ENCODE measurements at places on chromosomes 2 and 18.

GRCh38 chr2:52084759-52085158, 1052.8 kb upstream of the NRXN1 start:
- DNase-seq = no peak

DNA sequence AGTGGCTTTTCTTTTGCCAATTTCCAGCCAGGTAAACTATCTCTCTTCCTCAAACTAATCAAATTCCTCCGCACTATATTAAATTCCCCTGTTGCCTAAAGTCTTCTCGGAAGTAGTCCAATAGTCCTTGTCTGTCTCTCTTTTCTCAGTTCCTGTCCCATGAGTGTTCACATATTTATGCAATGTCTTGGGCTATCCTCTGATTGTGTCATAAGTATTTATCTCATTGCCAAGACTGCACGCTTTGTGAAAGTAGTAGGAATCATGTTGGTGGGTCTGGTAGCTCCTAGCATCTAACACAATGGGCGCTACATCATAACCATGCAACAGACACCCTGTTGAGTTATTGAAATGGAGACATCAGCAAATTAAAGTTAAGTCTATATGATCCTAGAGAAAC, 59.9 kb upstream of the POU3F3 start:
- DNase-seq = no peak

- DNase-seq = no peak
These were observed 307 bp downstream of the CDH2 start for GRCh38 chr18:28176698-28176947.

DNA sequence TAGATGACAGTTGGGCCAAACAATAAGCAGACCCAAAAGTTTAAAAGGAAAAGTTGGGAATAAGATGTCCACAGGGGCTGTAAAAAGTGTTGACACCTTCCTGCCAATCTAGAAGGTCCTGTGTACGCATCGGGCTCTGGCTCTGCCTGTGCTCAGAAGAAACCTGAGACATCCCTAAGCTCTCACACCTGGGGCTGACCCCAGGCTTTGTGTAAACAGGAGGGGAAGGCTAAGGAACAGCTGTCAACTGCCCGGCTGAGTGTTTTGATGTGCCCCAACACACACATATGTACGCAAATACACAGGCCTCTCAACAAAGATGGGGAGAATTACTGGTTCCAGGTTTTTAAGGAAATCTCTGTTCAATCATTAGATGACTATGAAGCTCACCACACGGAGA, 59.5 kb downstream of the TMEM131 start:
- DNase-seq = no peak

DNA sequence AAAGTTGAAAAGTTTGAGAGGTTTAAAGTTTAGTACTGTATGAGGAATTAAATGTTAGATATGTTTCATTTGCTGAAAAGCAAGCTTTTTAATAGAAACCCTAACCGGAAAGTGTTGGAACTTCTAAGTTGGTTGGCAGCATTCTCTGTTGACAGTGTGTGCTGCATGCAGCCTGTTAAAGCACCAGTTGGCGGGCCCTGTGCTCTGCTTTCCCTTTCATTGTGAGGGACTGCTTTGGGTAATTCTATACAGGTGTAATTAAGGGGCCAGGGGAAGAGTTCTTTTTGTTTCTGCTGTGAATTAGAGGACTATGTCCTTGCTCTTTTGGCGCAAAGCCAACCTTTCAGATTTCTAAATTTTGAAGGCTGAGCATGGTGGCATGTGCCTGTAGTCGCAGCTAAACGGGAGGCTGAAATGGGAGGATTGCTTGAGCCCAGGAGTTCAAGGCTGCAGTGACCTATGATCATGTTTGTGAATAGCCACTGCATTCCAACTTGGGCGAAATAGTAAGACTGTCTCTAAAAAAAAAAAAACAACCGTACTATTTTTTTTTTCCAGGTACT, 20.1 kb downstream of the PLEKHB2 start:
- DNase-seq = no peak

DNA sequence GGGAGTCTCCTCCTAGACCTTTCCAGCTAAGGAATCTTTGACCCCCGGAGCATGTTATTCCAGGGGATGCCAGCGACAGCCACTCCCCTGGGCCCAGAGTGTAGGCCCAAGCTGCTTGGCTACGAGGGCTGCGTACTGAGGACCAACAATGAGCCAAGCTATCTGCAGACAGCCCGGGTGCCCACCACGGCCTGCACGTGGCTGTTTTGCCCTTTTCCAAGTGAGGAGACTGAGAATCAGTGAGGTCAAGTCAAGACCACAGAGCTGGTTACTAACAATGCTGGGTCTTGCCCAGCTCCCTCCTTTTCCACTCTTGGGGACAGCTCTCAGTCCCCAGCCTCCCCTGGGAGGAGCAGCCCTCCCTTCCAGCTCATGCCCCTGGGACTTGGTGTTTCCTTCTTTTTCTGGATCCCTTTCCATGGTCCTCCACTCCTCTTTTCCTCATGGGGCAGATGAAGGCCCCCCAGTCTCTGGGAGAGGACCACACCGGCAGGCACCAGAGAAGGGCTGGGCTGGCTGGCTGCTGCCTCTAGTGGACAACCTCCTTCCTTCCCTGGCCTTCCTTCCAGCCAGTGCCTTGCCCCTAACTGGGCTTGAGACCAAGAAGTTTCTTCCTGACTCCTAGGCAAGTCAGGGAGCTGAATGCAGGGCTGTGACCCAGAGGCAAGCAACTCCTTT, 550 bp upstream of the MALL start:
- DNase-seq = no peak

GRCh38 chr2:31239593-31240177, 5.7 kb downstream of the EHD3 start:
- DNase-seq = no peak

- no peak for DNase-seq
These were observed 137.4 kb downstream of the ACOXL start for GRCh38 chr2:110869472-110870446.

DNA sequence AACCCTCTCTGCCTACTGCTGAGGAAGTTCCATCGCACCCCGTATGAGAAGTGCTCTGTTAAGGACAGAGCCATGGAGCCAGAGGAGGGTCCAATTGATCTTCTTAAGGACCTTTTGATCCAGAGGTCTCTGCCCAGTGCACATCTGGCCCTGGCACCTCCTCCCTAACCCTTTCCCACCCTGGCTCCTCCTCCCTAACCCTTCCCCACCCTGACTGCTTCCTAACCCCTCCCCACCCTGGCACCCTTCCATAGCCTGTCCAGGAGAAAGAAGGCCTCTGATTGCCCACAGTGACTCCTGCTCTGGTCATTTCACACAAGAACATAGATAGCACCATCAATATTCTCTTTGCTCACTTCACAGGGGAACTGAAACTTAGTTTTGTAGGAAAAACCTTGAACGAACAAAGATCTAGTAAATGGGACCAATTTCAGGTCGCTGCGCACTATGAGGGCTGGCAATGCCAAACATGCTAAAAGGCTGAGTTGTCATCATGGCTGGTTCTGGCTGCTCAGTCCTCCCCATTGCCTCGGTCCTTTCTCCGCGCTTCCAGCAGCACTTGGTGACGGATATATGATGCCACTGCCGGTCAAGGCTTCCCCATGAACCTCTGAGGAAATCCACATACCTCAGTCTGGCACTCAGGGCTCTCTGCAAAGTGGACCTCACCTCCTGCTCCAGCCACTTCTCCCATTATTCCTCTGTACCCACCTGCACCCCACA, 49.2 kb downstream of the PKDCC start:
- DNase-seq = no peak

- DNase-seq = no peak
These were observed 504.9 kb downstream of the ZEB2 start for GRCh38 chr2:144015036-144015435.

All from activated CD4-positive, CD25-positive, alpha-beta regulatory T cell (primary cell).